Aorta (tissue), 5 donors: ENCODE measurements at places on chromosomes 11 and 22. TPM values are rescaled to one million over a fixed set of nuclear protein-coding genes. Genes with fewer than 3 reads are reported as not detected.

- no peak overlapping the region for H3K4me3 ChIP-seq
- no peaks in the 10 kb centered on the region for H3K36me3 ChIP-seq
- H3K27me3 ChIP-seq: no peaks in the 10 kb centered on the region
- H3K4me1 ChIP-seq: no peaks in the 10 kb centered on the region
- no peak overlapping the region for H3K27ac ChIP-seq
Measured at GRCh38 chr11:116928845-116929244, 91.4 kb upstream of the APOA1 start.

The PAAF1 gene
- total RNA-seq: 18.6 TPM

GRCh38 chr11:106277484-106277883 is 200.0 kb downstream of the AASDHPPT start:
- H3K27me3 ChIP-seq: no peaks in the 10 kb centered on the region
- DNase-seq: no peak
- no peaks in the 10 kb centered on the region for H3K4me1 ChIP-seq
- no peak overlapping the region for H3K27ac ChIP-seq
- H3K4me3 ChIP-seq: no peak overlapping the region
- H3K36me3 ChIP-seq: no peaks in the 10 kb centered on the region

- H3K27me3 ChIP-seq: no peaks in the 10 kb centered on the region
- H3K36me3 ChIP-seq: no peaks in the 10 kb centered on the region
- no peak for DNase-seq
- H3K27ac ChIP-seq: no peak within 1 kb of the TSS
- peak within 1 kb of the TSS; percentile 12 for H3K4me3 ChIP-seq
- H3K4me1 ChIP-seq: no peaks in the 10 kb centered on the region
Measured at GRCh38 chr11:369336-370018, at the start of gene B4GALNT4. Gene B4GALNT4 (plus strand): TSS chr11:369499. CDS start chr11:369804, 305 bp downstream.

DNA sequence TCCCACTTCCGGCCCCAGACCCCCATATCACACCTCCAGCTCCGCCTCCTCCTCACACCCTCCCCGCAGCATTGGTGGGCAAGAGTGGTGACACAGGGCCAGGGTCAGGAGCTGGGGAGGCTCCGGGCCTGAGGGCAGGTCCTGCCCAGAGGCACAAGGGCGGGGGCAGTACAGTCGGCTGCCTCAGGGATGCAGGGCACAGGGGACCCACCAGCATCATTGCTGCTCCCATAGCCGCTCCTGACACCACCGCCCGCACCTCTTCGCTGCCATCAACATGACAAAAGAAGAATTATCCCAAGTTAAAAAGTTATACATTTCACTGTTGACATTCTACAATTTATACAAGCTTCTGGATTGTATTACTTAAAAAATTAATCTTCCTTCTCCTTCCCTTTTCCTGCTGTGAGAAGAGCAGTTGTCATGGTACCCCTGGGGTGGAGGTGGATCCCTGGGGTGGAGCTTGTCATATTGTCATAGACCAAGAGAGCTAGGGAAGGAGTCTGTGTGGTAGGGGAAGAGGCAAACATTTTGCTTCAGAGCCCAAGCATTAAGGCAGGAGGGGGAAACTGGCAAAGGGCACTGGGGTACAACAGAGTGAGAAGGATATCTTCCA is 4.1 kb downstream of the SBF2 start:
- no peaks in the 10 kb centered on the region for H3K36me3 ChIP-seq
- no peak overlapping the region for H3K4me3 ChIP-seq
- DNase-seq: no peak
- no peak overlapping the region for H3K27ac ChIP-seq
- no peaks in the 10 kb centered on the region for H3K27me3 ChIP-seq
- no peaks in the 10 kb centered on the region for H3K4me1 ChIP-seq

The KLHL35 gene
- 3.1 TPM for total RNA-seq

DNA sequence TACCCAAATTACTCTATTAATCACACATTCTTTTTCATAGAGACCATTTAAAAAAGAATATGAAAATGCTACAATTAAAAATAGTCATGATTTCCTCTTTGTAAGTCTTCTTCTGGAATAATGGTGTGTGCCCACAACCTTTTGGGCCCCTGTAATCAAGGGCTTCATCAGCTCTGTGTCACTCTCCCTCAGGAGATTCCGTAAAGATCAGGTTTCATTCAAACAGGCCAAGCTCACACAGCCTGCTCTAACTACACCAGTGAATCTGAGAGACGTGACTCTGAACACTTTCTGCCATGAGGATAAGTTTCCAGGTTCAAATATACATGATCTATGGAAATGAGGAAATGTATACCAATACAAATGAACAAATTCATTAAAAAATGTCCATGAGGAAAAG is 9.5 kb downstream of the DRICH1 start:
- no peak overlapping the region for H3K4me3 ChIP-seq
- H3K36me3 ChIP-seq: no peaks in the 10 kb centered on the region

DNA sequence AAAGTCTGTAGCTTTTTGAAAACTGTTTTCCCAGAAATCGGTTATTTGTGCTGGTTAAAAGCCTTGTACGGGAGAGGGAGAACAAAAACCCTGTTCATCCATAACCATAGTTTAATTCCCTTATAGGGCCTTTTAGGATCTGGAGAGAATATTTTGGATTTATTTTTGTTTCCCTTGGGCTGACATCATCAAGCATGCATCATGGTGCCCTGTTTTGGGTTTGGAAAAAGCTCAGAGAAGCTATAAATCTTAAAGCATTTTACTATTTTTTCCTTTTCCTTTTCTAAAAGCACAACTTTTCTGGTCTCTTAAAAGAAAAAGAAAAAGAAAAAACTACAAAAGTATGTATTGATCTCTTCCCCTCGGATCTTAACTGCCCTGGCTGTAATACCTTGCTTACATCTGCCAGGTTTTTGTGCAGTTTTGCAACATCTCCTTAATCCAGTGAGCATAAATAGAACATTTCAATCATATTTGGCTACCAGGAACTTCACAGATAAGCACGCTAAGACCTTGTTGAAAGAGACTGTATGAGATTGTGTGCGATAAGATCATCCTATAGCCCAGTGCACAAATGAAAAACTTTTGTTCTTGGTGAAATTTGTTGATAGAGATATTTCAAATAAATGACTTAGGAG is 88.0 kb downstream of the ZBTB16 start:
- peaks cover 15% of the 10 kb centered on the region for H3K4me1 ChIP-seq
- DNase-seq: no peak
- H3K36me3 ChIP-seq: no peaks in the 10 kb centered on the region
- H3K4me3 ChIP-seq: no peak overlapping the region
- no peaks in the 10 kb centered on the region for H3K27me3 ChIP-seq
- peak overlapping the region; percentile 100 for H3K27ac ChIP-seq

DNA sequence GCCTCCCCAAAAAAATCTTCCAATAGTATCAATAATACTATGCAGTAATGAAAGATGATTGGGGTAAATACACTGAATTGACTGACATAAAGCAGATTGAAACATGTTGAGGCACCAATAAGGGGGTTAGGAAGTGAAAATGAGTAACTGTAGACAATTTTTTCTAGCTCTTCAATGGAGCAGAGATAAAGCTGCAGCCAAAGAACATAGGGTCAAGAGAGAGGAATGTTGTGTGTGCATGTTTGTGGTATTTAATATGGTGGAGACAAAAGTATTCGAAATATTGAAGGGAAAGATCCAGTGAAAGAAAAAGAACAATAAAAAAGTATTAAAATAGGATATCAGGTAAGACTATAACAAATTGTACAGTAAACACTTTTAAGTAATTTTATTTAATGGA is 450.0 kb upstream of the CCDC179 start:
- no peaks in the 10 kb centered on the region for H3K36me3 ChIP-seq
- no peak overlapping the region for H3K27ac ChIP-seq
- H3K4me1 ChIP-seq: no peaks in the 10 kb centered on the region

- H3K27ac ChIP-seq: no peak overlapping the region
- no peaks in the 10 kb centered on the region for H3K27me3 ChIP-seq
- H3K4me3 ChIP-seq: no peak overlapping the region
- DNase-seq: no peak
Measured at GRCh38 chr11:12053606-12054361, 45.4 kb upstream of the DKK3 start.

DNA sequence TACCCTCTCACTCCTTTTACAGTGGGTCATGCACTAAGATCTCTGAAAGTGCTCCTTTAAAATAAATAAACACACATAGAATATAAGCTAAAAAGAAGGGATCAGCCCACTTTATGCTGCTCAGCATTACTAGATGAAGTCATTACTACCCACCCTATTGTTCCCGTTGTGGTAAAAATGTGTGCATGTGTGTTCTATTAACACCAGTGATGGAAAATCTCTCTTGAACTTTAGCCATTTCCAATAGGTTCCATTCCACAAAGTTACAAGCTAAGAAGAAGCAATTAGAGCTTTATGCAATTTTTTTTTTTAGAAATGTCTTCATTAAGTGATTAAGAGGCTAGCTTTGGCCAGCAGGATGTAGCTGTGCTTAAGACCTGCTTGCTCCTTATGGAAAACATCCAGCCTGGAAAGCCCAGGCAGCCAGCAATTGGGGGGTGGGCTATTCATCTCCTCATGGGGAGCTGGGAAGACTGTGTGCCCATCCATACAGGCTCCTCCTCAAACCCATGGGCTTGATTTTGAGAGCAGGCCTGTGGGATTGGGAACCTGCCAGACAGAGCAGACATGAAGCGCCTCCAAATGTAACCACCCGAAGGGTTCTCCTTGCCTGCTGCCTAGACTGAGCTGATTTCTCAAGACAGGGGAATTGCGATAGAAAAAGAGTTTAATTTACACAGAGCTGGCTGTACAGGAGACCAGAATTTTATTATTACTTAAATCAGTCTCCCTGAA is 92.9 kb upstream of the PARVA start:
- DNase-seq: no peak
- H3K27ac ChIP-seq: no peak overlapping the region
- H3K36me3 ChIP-seq: no peaks in the 10 kb centered on the region
- no peaks in the 10 kb centered on the region for H3K27me3 ChIP-seq

The TEAD1 gene
- 64.9 TPM for total RNA-seq

- H3K36me3 ChIP-seq: no peaks in the 10 kb centered on the region
- no peak overlapping the region for H3K27ac ChIP-seq
- no peaks in the 10 kb centered on the region for H3K27me3 ChIP-seq
- H3K4me3 ChIP-seq: no peak overlapping the region
Measured at GRCh38 chr22:29351891-29352290, 36.4 kb upstream of the RASL10A start.

The ZNF215 gene
- total RNA-seq: 2.0 TPM

GRCh38 chr11:71066311-71066710 is 186.1 kb downstream of the SHANK2 start:
- no peaks in the 10 kb centered on the region for H3K27me3 ChIP-seq
- no peaks in the 10 kb centered on the region for H3K36me3 ChIP-seq
- H3K27ac ChIP-seq: no peak overlapping the region
- no peaks in the 10 kb centered on the region for H3K4me1 ChIP-seq
- H3K4me3 ChIP-seq: no peak overlapping the region

The NXPE2 gene
- total RNA-seq: 0.19 TPM

The PPP6R3 gene
- 109 TPM for total RNA-seq

DNA sequence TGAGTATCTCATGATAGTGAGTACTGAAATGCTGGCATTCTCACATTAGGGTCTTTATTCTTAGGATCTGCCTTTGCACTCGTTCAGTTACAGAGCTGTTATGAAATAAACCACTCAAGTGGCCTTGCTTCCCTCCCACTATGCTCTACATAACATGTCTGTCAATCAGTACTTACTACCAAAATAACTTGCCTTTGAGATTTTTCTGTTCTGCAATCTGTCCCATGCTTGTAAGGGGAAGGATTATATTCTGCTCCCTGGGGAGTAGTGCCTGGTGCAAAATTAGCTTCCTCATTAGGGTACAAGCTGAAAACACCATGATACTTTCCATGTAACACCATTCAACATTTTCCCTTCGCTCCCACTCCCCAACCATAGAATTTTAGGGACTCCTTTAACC is 1.9 kb upstream of the GRAP2 start:
- H3K4me1 ChIP-seq: no peaks in the 10 kb centered on the region
- no peaks in the 10 kb centered on the region for H3K27me3 ChIP-seq
- H3K4me3 ChIP-seq: no peak overlapping the region
- no peak overlapping the region for H3K27ac ChIP-seq
- H3K36me3 ChIP-seq: no peaks in the 10 kb centered on the region
- no peak for DNase-seq

- H3K27ac ChIP-seq: no peak overlapping the region
- no peak overlapping the region for H3K4me3 ChIP-seq
- H3K36me3 ChIP-seq: no peaks in the 10 kb centered on the region
Measured at GRCh38 chr22:23269441-23270211, 89.3 kb downstream of the BCR start.

- no peak overlapping the region for H3K4me3 ChIP-seq
- H3K36me3 ChIP-seq: no peaks in the 10 kb centered on the region
- no peak overlapping the region for H3K27ac ChIP-seq
- no peaks in the 10 kb centered on the region for H3K27me3 ChIP-seq
- no peak for DNase-seq
Measured at GRCh38 chr11:84691830-84692229, 935.3 kb downstream of the DLG2 start.

DNA sequence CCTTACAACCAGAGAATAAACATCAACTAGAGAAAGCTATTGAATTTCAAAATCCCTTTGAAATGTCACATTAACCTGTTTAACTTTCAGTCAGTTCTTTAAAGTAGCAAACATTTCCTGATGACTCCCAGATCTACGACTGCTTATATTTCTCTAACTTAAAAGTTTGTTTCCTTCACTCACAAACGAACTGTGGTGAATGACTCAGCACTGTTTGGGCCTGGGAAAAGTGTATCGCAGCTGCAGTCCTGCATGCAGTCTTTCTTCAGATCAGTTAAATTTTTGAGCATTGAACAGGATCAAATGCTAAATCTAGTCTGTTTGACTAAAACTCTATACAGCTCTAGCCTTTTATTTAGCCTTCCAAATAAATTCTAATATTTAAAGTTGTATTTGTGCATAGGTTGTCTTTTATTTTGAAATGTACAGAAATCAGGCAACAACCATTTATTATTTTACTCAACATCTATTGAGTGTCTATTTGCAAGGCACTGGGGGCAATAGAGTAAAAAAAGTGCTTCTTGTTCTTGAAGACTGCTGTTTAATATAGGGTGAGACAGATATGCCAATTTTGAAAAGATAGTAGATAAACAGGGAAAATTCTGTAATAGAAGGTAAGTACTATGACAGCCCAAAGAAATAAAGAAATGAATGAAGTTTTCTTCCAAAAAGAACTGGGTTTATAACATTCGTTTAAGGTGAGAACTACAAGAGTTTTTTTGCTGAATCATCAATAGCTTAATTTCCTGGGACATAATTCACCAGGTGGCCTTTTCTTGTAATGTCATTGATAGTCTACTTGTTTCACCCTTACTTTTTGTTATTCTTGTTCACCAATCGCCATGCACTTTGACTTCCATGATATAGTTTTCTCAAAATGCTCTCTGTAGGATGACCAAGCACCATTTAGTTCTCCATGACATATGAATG is 235.4 kb downstream of the METTL15 start:
- H3K36me3 ChIP-seq: no peaks in the 10 kb centered on the region
- no peak overlapping the region for H3K27ac ChIP-seq
- H3K4me3 ChIP-seq: no peak overlapping the region
- no peaks in the 10 kb centered on the region for H3K27me3 ChIP-seq

- no peaks in the 10 kb centered on the region for H3K4me1 ChIP-seq
- peak; percentile 92 for DNase-seq
- H3K36me3 ChIP-seq: peaks cover 11% of the 10 kb centered on the region
Measured at GRCh38 chr22:31102441-31103081, 4.8 kb downstream of the SELENOM start.
